ENCODE measurements at places on chromosomes 7 and 10.

GRCh38 chr10:6657196-6657595 is 77.1 kb upstream of the PRKCQ start:
- DNase-seq, result no peak

DNA sequence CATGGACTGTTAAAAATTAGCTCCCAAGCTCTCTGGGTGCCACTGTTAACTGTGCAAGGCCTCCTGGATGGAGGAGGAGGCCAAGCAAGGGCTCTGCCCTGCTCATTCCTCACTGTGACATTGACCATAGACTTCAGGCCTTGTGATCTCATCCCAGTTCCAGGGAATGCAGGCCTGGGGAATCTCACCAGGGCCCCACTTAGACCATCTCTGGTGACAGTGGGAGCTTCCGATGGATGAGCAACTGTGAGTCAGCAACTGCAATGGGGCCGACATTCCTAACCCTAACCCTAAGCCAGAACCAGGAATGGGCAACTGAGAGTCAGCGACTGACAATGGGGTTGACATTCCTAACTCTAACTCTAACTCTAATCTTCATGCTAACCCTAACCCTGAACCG is 50.4 kb upstream of the MSMB start:
- no peak for DNase-seq

- DNase-seq, result no peak
These were observed 11.9 kb upstream of the PTPN12 start for GRCh38 chr7:77525231-77525630.

DNA sequence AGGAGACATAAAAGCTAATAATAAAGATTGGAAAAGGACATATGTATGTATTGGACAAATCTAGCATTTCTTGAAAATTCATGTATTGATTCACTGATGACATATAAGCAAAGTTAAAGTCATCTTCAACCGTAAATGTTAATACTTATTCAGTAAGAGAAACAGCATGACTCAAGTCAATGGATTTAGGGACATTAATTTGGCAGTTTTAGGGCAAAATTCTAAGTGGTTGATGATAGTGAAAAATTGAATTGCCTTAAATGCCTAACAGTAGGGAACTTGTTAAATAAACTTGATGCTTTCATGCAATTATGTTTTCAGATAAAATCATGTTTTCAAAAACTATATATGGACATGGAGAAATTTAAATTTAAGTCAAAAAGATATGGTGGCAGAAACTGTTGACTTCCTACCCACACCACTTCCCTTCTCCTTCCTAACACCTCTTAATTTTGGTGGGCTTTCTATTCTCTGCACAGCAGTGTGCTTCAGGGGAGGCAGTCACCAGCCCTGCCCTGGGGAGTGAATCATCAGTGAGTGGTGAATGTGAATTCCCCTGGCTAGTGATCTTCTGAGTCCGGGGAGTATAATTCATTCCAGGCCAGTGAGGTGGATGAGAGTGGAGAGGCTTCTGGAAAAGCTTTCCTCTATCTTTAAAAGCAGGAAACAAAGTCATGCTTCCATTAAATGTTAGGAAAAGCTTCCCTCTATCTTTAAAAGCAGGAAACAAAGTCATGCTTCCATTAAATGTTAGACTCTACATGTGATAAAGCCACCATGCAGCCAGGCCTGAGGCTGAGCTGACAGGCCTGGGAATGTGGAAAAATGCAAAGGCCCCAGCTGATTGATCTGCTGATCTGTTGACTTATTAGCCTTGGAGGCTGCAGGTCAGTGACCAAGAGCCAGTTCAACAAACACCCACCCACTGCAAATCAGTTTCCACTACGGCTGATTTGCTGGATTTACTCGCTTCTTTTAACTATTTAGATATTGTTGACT is 25.2 kb upstream of the ITGB1 start:
- no peak for DNase-seq

DNA sequence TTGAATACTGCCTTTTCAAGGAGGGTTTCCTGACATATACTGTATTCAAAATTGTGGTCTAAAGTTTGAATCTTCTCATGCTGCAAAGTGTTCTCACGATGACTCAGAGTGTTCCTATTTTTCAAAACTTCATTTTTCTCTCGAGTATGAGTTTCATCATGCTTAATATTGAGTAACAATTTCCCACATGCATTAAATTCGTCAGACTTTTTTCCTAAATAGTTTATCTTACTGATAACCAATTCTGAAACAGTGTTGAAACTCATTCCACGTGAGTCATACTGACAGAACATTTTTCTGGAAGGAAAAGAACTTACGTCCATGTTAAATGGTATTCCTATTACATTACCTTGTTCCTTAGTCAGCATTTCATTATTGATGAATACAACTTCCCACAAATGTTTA is 44.1 kb downstream of the ZNF33B start:
- DNase-seq, result no peak

- no peak for DNase-seq
These were observed 1.3 kb downstream of the CAMK2B start for GRCh38 chr7:44324204-44324480.

DNA sequence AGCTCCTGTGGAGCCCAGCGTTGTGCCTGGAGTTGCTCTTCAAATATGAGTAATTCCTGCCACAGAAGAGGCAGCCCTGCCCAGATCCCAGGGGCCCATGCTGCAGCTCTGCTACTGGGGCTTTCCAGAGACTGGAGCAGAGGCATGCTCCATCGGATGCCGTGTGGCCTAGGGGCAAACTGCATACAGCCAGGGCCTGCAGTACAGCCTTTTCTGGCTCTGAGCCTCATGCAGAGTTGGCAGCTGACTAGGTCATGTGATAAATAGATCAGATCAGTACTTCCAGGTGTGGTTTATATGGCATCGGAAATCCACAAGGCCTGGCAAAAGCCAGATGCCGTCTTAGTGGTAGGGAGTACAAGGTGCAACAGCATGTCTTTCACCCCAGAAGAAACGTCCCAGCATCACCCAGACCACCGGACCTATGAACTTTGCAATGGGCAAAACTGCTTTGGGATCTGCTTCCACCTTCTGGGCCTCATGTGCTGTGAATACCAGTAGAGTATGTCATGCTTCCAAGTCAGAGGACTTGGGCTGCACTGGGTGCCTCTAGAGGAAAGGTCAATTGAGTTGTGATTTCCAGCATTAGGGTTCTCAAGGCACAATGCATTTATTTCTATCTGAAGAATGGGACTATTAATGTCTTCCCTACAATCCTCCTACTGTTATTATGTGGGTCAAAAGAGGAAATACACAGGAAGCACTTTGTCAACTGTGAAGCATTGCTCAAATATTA is 250.7 kb upstream of the ZNF32 start:
- no peak for DNase-seq

DNA sequence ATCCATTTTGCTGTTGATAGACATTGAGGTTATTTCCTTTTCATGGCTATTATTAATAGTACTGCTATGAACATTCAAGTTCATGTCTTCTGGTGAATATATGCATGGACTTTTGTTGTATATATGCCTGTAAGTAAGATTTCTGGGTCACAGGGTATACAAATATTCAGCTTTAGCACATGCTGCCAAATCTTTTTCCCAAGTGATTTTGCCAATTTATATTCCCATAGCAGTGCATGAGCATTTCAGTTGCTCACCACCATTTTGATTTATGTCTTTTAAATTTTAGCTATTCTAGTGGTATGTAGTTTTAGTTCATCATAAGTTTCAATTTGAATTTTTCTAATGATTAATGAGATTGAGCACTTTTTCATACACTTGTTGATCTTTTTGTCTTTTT is 59.9 kb downstream of the CALD1 start:
- DNase-seq, result no peak

DNA sequence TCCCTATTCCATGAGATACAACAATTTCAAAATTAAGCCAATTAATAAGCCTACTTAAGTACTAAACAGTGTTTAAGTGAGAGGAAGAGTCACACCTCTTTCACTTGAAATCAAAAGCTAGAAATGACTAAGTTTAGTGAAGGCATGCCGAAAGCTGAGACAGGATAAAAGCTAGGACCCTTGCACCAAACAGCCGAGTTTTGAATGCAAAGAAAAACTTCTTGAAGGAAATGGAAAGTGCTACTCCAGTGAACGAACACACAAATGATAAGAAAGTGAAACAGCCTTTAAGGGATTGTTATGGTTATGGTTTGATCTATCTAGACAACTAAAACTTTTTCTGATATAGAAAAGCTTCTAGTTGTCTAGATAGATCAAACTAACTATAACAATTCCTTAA is 135.4 kb upstream of the KMT2E start:
- DNase-seq, result no peak

DNA sequence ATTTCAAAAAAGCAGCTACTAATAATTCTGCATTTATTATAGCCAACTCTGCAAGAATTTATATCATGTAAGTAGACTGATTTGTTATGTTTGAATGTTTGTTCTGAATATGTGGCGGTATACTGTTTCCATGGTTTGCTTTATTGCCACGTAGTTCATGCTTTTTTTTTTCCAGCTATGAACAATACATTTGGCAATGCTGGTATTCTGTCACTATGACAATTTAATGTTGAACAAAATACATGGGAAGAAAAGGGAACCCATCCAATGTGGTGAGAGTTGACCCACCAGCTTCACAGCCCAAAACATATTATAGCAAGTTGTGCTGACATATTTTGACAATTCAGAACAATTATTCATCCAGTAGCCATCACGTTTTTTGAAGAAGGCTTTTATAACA is 145.6 kb downstream of the CCDC71L start:
- no peak for DNase-seq

GRCh38 chr10:126170371-126170770 is 217.9 kb downstream of the ADAM12 start:
- DNase-seq, result no peak

GRCh38 chr10:69237528-69238159 is 17.5 kb downstream of the HKDC1 start:
- peak; percentile 95 for DNase-seq

- DNase-seq, result no peak
These were observed 9.5 kb upstream of the SUN1 start for GRCh38 chr7:822692-823276.

DNA sequence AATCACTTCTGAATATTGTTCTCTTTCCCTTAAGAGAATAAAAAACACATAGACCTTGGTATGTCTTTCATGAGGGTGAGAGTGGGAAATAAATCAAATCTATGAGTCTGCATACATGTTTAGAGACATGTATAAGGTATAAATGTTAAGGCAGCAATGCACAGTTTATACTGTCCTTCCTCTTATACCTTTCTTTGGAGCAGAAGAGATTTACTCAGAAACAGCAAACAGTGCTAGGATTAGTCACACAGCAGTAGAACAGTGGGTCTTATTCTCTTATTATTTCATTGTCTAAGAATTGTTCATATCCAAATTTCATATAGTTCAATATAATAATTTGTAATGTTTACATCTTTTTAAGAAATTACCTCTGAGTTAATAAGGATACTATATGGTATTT is 126.7 kb upstream of the TMEM196 start:
- DNase-seq, result no peak

GRCh38 chr10:36114141-36114540 is 472.0 kb upstream of the FZD8 start:
- no peak for DNase-seq

- peak; percentile 62 for DNase-seq
These were observed 11.2 kb upstream of the SLC35B4 start for GRCh38 chr7:134327896-134328295.

DNA sequence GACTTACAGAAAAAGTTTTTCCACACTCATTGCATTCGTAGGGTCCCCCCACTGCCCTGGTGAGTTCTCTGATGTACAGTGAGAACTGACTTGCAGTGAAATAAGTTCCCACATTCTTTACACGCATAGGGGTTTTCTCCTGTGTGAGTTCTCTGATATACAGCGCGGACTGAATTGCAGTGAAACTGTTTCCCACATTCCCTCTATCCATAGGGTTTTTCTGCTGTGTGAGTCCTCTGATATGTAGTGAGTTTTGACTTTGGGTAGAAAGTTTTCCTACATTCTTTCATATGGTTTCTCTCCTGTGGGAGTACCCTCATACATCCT is 147.0 kb downstream of the GLRX3 start:
- DNase-seq, result no peak

DNA sequence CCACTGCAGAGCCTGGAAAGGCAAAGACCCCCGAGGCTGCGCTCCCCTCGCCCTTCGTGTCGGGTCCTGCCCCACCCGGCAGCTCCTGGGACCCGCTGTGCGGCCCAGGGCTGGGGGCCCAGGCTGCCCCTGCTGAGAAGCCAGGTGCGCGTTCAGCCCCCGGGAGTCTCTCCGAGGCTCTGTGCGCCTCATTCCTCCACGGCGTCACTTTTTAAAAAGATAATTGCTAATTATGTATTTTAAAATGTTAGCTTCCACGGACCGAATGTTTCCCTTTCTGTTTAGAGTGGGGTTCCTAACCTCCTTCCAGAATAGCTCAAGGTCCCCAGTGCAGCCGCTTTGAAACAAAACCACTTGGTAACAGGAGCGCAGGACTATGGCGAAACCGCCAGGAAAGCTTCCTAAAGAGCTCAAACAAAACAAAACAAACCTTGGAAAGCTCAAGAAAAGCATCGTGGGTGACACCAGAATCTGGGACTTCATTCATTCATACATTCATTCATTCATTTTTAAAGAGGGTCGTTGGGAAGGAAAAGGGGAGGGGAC is 45.6 kb downstream of the PDIA4 start:
- peak; percentile 51 for DNase-seq

- no peak for DNase-seq
These were observed 99.9 kb downstream of the PRLHR start for GRCh38 chr10:118495499-118495898.

GRCh38 chr7:25520017-25520416 is 291.7 kb upstream of the NPVF start:
- DNase-seq, result no peak

DNA sequence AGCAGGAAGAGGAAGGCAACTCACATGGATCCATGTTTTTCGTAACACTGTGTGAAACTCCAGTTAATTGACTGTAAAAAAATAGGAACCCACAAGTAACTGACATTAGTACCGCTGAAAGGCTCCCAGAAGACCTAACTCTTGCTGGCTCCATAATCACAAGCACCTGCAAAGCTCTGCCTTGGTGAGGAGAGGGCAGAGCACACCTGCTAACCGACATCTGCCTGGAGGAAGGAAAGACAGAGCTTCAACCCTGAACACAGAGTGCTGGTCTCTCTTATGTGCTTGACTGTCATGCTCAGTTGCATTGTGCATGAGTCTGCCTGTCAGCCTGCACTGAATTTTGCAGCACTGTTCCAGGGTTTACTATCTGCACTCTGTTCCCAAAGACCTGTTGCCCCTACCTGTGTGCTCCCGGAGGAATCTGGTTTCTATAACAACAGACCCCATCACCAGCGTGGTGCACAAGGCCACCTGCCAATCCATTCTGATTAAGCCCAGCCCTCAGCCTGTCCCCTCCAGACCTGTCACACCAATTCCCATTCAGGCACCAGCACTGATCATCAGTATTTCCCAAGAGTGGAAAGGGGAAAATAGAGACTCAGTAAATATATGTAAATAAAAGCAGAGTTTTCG is 63.1 kb upstream of the ANKRD1 start:
- no peak for DNase-seq

GRCh38 chr10:79298403-79299244 is 48.6 kb upstream of the PPIF start:
- peak; percentile 73 for DNase-seq

GRCh38 chr7:105699568-105700236 is 118.4 kb upstream of the EFCAB10 start:
- DNase-seq, result no peak
